ENCODE measurements at places on chromosomes 4 and X.
A peak's percentile ranks its signal among the peaks of the same experiment; 100 is the strongest.

GRCh38 chrX:42933187-42933586 lies 155.2 kb upstream of the PPP1R2C start:
- no peak for DNase-seq

- DNase-seq, result peak; percentile 26
These were observed 688 bp downstream of the UFSP2 start for GRCh38 chr4:185424905-185425646.

DNA sequence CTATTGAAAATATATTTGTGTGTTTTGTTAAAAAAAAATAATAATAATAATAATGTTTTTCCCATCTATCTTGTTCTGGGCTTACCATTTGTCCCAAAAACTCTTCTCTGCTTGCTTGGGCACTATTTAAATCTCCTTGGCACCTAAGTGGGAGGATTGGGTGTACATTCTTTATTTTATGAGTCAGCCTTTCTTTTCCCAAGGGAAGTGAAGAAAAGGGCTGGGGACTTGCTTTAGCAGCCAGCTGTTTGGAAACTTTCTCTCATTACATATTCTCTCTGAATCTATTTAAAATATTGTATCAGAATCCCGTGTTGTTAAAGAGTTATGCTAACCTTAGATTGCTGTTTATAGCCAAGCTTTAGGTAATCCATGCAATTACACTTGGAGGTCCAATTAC lies 2332.4 kb downstream of the ARAP2 start:
- no peak for DNase-seq

DNA sequence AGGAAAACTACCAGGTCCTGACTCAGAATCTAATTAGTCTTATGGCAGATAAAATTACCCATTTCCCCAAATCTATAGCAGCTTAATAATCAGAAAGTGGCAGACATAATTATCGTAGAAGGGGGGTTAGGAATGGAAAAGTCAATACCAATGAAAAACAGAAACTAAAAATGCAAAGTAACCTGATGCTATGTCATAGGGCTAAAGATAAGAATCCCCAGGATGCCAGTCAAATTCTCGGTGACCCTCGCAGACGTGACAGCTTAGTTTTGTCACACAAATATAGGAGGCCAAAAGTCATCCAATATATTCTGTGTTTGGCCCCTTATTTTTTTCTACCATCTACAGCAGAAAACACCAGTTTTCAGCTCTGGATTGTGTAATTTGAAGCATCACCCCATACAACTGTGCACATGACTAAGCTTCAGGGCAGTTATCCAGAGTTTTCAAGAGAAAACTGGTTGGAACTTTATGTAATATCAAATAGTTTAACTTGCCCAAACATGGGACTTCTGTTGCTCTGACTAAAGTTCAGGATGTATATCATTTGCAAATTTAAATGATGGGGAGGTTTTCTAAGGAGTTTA lies 30.9 kb downstream of the RASSF6 start:
- DNase-seq, result no peak

DNA sequence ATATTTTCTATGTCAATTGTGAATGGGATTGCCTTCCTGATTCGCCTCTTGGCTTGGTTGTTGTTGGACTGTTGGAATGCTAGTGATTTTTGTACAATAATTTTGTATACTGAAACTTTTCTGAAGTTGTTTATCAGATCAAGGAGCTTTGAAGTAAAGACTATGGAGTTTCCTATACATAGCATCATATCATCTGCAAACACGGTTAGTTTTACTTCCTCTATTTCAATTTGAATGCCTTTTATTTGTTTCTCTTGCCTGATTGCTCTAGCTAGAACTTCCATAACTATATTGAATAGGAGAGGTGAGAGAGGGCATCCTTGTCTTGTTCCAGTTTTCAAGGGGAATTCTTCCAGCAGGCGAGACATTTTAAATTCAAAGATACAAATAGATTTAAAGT lies 226.5 kb downstream of the FBXO8 start:
- peak; percentile 1 for DNase-seq

DNA sequence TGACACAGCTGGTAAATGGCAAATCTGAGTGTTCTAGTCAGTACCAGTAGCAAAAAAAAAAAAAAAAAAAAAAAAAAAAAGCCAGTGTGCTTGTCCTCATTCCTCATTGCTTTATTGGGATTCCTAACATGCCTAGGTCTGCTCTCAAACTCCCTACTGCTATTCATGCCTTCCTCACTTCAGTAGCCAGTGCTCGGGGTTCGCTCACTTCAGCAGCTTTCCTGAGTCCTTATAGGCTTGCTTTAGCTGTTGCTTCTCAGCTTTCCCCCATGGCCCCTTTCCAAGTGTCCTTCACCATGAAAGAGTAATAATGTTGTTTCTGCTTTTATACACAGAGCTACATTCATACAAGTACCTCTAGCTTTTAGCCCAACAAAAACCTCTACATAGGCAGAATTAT lies 30.8 kb downstream of the SLITRK2 start:
- DNase-seq, result no peak

DNA sequence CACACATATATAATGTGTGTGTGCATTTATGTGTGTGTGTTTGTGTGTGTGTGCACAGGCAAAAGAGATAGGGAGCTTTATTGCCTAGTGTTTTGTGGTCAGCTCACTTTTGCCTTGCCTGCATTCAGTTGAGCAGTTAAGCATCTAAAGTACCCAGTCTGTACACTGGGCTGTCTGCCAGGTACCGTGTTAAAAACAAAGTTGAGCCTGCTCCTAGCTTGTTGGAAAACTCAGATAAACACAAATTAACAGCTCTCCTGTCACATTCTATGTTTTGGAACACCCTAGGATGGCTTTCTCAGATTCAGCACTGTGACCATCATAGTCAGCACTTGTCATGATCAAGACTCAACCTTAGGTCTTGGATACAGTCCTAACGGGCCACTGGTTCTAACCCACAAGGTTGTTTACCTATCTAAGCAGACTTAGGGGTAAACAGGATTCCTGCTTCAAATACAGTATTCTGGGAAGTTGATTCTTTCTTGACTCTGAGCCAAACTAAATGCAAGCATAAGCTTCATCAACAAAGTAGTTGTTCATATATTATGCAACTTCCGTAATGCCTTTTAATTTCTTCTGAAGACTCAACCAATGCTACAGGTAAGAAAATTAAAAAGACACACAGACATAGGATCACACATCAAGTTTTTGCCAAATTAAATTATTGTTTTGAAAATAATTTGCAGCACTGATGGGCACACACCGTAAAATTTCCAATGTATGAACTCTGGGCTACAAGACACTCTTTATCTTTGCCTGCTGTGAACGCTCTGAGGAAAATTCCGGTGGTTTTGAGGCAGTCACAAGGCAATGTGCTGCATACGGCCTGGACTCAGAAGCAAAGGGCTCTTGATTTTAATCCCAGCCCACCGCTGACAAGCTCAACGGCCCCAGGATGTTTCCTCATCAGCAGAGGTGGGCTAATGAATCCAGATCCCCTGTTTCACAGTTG lies 11.3 kb upstream of the CD99 start:
- DNase-seq, result no peak
